ENCODE measurements at places on chromosomes 11 and 22.

DNA sequence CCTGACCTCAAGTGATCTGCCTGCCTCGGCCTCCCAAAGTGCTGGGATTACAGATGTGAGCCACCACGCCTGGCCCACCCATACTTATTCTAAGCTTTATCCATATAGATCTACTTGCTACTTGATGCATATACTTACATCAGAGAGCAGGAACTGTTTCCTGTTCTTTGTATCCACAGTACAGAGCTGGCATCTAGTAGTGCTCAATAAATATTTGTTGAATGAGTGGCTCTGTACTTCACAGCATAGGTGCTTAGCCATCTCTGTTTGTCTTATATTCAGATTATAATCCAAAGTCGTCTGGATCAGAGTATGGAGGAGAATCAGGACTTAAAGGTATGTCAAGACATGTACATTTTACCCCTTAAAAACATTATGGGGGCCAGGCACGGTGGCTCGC lies 38.6 kb upstream of the DLAT start:
- no peaks in the 10 kb centered on the region for H3K36me3 ChIP-seq
- no peaks in the 10 kb centered on the region for H3K4me1 ChIP-seq
- no peak overlapping the region for H3K4me3 ChIP-seq
- H3K27ac ChIP-seq = no peak overlapping the region

- H3K4me3 ChIP-seq = no peak overlapping the region
- no peak overlapping the region for H3K27ac ChIP-seq
- no peaks in the 10 kb centered on the region for H3K4me1 ChIP-seq
- DNase-seq = no peak
Observed at GRCh38 chr11:109016724-109017123, 351.9 kb downstream of the DDX10 start.

GRCh38 chr11:96960476-96960875 lies 570.7 kb downstream of the JRKL start:
- no peak overlapping the region for H3K27ac ChIP-seq
- H3K36me3 ChIP-seq = no peaks in the 10 kb centered on the region
- H3K4me3 ChIP-seq = no peak overlapping the region
- H3K27me3 ChIP-seq = no peaks in the 10 kb centered on the region
- no peak for DNase-seq

DNA sequence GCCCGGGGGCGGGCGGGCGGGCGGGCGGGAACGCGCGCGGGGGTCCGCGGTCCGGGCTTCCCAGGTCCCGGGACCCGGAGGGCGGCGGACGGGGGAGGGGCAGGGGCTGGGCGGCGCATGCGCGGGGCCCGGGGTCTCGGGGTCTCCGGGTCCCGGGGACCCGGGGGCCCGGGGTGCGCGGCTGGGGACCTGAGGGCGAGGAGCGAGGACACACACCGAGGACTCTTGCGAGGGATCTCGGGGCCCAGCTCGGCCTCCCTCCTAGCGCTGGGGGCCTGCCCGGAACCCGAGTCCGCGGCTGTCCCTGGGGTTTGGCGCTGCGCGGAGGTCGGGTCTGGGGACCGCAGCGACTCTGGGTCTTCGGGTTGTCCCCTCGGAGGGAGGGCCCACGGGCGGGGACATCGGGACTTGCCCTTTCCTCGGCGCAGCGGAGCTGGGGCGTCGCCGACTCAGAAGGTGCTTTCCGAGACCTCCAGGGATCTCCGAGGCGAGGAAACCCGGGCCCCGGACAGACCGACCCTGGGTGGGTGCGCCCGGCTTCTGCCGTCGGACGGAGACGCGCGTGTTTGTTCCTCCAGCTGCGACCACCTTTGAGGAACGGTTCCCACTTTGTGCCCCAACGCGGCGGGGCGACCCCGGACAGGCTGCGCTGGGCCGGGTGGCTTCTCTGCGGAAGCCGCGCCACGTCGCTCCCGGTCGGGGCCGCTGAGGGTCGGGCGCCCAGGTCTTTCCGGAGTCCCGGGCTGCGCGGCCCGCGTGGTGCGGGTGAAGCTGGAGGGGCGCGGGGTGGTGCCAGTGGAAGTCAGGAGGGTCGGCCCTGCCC lies 540 bp downstream of the PPARA start:
- peak overlapping the region; percentile 44 for H3K27ac ChIP-seq
- H3K27me3 ChIP-seq = no peaks in the 10 kb centered on the region
- peak overlapping the region; percentile 87 for H3K4me3 ChIP-seq
- H3K4me1 ChIP-seq = peaks cover 32% of the 10 kb centered on the region
- DNase-seq = peak; percentile 25
- H3K36me3 ChIP-seq = peaks cover 3% of the 10 kb centered on the region

DNA sequence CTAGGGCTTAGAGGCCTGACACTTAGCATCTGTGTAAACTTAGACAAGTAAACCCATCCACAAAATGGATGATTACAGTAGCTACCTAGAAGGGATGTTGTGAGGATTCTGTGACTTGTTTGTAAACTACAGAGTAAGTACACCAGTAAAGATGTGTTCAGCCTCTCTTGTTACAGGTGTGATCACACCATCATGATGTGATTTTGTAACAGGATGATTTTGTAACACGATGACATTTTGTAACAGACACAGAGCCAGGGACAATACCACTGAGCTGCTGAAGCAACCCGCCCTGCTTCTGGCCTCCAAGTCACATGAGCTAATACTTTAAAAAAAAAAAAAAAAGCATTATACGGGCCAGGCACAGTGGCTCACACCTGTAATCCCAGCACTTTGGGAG lies 17.0 kb downstream of the FADD start:
- H3K4me3 ChIP-seq = no peak overlapping the region
- DNase-seq = no peak
- no peaks in the 10 kb centered on the region for H3K27me3 ChIP-seq
- H3K36me3 ChIP-seq = no peaks in the 10 kb centered on the region
- H3K27ac ChIP-seq = no peak overlapping the region

GRCh38 chr11:19766206-19766605 lies 53.6 kb downstream of the NAV2 start:
- no peak overlapping the region for H3K27ac ChIP-seq
- peaks cover 5% of the 10 kb centered on the region for H3K27me3 ChIP-seq
- H3K4me3 ChIP-seq = no peak overlapping the region
- no peak for DNase-seq
- H3K36me3 ChIP-seq = no peaks in the 10 kb centered on the region

- no peaks in the 10 kb centered on the region for H3K27me3 ChIP-seq
- H3K4me3 ChIP-seq = no peak overlapping the region
- no peak for DNase-seq
- no peaks in the 10 kb centered on the region for H3K36me3 ChIP-seq
- H3K27ac ChIP-seq = no peak overlapping the region
Observed at GRCh38 chr11:125945011-125945796, 640 bp upstream of the VSIG10L2 start.

DNA sequence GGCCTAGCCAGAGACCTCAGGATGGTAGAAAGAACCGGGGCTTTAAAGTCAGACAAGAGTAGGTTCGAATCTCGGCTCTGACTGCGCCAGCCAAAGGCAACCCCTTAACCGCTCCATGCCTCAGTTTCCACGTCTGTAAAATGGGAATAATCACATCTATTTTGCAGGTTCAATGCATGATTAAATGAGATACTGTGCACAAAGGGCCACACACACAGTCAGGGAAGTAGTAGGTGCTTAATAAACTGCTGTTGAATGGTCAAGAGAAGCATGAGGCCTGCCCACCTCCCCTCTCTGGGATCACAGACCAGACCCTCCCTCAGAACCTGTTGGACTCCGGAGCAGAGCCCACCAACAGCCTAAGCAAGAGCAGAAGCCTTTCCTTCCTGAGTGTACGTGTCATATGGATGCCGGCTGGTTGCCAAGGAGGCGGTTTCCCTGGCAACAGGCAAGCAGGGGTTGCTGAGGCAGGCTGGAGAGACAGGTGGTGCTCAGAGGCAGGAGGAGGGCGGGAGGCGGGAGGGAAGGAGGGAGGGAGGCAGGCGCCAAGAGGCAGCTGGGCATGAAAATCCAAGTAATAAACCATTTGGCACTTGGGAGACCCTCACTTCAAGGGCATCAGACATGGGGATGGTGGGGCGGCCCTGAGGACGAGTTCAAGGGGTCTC lies 43.9 kb downstream of the NFAM1 start:
- no peak for DNase-seq
- no peak overlapping the region for H3K4me3 ChIP-seq
- no peaks in the 10 kb centered on the region for H3K36me3 ChIP-seq
- no peak overlapping the region for H3K27ac ChIP-seq
- H3K27me3 ChIP-seq = no peaks in the 10 kb centered on the region

DNA sequence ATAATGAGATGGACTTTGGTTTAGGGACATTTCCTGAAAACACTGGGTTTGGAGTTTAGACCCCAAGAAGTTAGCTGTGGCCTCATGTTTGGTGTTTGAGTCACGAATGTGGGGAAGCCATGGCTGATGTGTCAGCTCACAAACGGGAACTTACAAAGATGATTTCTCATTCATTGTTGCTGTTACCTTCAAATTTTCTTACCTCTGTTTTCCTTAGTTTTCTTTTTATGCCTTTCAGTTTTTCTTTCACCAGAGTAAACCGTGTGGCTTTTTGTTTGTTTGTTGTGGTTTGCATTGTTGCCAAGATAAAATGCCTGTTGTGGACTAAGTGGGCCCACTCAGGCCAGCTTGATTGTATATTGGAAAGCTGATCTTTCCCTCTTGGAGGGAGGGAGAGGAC lies 89.1 kb downstream of the SWAP70 start:
- H3K4me3 ChIP-seq = no peak overlapping the region
- H3K36me3 ChIP-seq = no peaks in the 10 kb centered on the region
- peaks cover 10% of the 10 kb centered on the region for H3K4me1 ChIP-seq
- no peaks in the 10 kb centered on the region for H3K27me3 ChIP-seq

DNA sequence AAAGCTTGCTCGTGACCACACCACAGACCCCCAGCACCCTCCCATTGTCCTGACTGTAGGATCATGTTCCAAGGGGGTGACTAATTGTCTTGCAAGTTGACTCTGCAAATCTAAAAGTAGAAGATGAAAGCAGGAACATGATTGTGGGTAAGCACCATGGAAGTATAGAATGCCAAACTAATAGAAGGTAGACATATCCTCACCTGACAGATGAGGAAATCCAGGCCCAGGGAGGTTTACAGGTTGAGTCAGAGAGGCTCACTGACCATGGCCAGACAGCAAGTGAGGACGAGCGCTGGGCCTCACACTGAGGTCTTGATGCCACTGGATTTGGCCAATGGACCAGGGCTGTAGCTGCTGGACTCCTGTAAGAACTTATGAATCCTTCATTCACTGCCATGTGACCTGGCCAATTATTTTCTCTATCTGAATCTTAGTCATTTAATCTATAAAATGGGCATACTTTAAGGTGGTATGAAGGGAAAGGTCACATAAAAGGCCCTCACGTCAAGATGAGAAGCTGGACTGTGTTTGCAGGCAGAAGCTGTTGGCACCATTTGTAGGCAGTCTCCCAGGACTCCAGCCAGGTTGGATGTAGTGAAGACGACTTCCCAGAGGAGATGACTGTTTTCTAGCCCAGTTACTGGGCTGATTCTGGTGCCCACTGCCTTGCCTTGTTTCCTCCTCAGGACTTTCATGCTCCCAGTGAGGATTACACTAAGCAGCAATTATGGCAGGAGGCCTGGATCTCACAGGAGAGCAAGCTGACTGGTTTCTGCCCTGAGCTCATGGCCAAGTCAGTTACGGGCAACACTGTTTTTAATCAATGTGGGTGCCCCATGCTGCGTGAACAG lies 54.6 kb downstream of the GAB4 start:
- H3K27me3 ChIP-seq = no peaks in the 10 kb centered on the region
- no peaks in the 10 kb centered on the region for H3K36me3 ChIP-seq
- no peak for DNase-seq
